GM12864 (cell line): ENCODE measurements at places on chromosomes 16 and 17.

- DNase-seq: no peak
These were observed 91.4 kb downstream of the ANKRD11 start for GRCh38 chr16:89398924-89399323.

- DNase-seq: no peak
These were observed 4.0 kb upstream of the WNT3 start for GRCh38 chr17:46822388-46822921.

DNA sequence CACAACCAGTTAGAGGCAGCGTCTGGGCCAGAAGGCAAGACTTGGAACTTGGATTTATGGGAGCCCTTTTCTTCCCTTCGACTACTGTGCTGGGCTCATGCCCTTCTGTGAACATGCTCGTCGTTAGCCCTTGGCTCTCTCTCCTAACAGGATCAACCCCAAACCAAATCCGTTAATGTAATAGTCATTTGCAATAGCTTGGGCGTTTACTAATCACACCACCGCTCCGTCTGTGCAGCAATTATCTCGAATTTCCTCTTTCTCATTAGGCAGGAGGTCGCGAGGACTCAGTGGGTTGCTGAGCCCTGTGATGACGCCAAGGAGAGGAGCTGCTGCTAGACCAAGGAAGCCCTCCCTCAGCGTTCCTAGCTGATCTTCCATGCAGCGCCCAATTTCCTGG lies 114.7 kb downstream of the ENGASE start:
- DNase-seq: no peak

- DNase-seq: no peak
These were observed 298.1 kb upstream of the IRX5 start for GRCh38 chr16:54632322-54633220.

- DNase-seq: no peak
These were observed 3.0 kb downstream of the RAB26 start for GRCh38 chr16:2151188-2152091.

- DNase-seq: no peak
These were observed 3.9 kb upstream of the TRPV1 start for GRCh38 chr17:3613124-3613523.

DNA sequence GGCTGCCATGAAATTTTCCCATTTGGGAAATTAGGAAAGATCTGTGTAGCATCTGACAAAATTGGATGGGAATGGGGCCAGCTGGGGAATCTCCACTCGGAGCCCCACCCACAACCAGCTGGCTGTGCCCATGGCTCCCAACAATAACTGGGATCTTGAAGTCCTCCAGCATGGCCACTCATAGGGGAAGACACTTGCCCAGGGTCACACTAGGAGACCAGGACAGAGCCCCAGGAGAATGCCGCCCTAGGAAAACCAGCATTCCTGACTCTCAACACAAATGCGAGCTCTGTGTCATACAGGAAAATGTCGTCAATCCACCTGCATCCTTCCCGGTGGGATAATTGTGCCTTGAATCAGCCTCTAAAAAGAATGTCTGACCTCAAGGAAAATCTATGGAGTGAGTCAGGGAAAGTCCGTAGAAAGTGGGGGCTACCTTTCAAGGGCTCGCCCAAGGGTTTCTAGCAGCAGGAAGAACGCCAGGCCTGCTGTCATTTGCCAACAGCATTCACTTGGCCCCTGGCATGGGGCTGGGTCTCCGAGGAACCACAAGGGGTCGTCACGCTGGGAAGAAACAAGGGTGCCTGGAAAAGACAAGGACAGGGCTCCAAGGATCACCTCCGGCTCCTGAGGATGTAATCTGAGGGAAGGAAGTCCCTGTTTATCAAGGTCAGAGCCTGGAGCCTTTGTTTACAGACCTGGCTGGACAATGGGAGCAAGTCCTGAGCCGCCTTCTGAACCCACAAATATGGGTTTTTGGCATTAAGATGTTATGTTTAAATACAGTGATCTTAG lies 15.9 kb downstream of the CDH5 start:
- no peak for DNase-seq

DNA sequence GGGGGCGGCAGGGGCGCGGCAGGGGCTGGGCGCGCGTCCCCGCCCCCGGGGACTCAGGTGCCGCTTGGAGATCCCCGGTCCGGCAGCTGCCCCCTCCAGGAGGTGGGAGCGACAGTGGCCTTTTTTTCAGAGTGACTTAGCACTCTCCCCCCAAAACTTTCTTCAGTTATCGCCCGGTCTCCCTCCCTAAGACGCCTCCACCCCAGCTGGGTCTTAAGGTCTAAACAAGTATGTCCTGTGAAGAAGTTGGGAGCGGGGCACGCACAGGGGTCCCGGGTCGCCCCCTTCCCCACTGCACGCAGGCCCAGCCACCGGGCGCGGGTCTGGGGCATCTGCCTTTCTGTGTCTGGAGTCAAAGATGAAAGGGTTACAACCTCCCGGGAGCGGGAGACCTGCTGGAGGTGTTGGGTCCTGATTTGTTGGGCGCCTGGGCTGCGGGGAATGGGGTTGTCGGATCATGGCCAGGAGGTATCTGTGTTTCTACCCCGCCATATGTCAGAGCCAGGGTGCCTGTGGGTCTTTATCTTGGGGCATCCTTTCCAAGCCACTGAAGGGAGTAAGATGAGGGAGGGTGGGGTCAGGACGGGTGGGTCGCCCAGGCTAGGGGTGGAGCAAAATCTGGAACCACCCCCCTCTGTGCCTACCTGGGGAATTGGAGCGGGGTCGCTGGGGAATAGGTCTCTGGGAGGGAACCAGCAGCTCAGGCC lies 757 bp downstream of the FMNL1 start:
- no peak for DNase-seq

- DNase-seq: no peak
These were observed 323 bp downstream of the ST3GAL2 start for GRCh38 chr16:70438585-70438968.

DNA sequence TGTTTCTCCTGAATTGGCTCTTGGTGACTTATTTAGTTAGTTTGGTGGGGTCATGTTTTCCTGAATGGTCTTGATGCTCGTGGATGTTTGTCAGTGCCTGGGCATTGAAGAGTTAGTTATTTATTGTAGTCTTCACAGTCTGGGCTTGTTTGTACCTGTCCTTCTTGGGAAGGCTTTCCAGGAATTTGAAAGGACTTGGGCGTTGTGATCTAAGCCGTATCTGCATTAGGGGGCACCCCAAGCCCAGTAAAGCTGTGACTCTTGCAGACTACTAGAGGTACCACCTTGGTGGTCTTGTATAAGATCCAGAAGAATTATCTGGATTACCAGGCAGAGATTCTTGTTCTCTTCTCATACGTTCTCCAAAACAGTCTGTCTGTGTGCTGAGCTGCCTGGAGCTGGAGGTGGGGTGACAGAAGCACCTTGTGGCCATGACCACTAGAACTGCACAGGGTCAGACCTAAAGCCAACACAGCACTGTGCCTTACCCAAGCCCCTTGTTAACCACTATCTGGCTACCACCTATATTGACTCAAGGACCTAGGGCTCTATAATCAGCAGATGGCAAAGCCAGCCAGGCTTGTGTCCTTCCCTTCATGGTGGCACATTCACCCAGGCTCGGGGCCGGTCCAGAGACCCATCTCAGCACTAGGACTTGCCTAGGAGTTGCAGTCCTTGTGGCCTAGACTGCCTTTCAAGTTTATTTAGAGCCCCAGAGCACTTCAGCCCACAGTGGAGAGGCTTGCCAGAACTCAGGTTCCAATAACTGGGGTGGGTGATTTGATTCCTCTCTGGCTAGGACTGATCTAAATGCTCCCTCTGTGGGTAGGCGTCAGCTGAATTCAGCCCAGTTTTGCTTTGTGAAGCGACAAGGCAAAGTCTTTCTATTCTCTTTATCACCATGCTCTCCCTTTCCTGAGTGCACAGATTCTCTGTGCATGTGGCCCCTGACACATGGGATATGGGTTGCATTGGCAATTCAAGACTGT lies 11.0 kb downstream of the RNF135 start:
- no peak for DNase-seq

GRCh38 chr17:17540935-17541639 lies 44.9 kb upstream of the RASD1 start:
- no peak for DNase-seq

- DNase-seq: no peak
These were observed at the start of gene PCYT2 for GRCh38 chr17:81911277-81911961. TSS of gene PCYT2 (minus strand) at chr17:81911399. CDS start at chr17:81911355, 44 bp downstream.

GRCh38 chr17:20927308-20927977 lies 115.4 kb downstream of the USP22 start:
- no peak for DNase-seq

GRCh38 chr16:29875206-29875605 lies 12.2 kb upstream of the CDIPT start:
- DNase-seq: no peak

- no peak for DNase-seq
These were observed 28.3 kb downstream of the TRPV2 start for GRCh38 chr17:16443511-16444257.

- DNase-seq: no peak
These were observed 1151.9 kb upstream of the GOT2 start for GRCh38 chr16:59886021-59886420.

DNA sequence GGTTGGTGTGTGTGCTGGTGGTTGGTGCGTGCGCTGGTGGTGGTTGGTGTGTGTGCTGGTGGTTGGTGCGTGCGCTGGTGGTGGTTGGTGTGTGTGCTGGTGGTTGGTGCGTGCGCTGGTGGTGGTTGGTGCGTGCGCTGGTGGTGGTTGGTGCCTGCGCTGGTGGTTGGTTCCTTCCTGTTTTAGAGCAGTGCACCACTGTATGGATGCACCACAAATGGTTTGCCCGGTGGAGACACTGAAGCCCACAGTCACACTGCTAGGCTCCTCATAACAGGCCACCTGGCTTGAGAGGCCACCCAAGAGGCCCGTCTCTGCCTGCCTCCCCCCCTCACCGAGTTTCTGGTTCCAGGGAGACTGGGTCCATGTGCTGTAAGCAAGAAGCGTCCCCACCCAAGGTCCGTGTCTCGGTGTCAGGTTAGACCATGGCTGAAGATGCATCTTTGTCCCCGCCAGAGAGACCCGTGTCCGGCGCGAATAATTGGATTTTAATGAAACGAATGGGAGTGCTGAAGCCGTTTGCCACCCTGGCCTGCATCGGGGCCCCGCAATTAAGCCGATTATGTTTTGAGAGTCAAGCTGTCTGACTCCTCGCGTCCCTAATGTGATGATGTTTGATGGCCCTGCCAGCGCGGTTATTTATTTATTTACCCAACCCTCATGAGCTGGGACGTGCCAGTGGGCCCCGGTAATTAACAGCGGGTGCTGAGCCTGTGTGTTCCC lies 161.3 kb upstream of the GSE1 start:
- no peak for DNase-seq

GRCh38 chr16:69408475-69408874 lies 15.9 kb upstream of the CYB5B start:
- DNase-seq: no peak

GRCh38 chr17:1029196-1029921 lies 32.4 kb downstream of the TIMM22 start:
- DNase-seq: no peak

- DNase-seq: no peak
These were observed 52.1 kb upstream of the DOC2B start for GRCh38 chr17:233473-233941.

- DNase-seq: no peak
These were observed 6.8 kb downstream of the KRT38 start for GRCh38 chr17:41434005-41434404.

DNA sequence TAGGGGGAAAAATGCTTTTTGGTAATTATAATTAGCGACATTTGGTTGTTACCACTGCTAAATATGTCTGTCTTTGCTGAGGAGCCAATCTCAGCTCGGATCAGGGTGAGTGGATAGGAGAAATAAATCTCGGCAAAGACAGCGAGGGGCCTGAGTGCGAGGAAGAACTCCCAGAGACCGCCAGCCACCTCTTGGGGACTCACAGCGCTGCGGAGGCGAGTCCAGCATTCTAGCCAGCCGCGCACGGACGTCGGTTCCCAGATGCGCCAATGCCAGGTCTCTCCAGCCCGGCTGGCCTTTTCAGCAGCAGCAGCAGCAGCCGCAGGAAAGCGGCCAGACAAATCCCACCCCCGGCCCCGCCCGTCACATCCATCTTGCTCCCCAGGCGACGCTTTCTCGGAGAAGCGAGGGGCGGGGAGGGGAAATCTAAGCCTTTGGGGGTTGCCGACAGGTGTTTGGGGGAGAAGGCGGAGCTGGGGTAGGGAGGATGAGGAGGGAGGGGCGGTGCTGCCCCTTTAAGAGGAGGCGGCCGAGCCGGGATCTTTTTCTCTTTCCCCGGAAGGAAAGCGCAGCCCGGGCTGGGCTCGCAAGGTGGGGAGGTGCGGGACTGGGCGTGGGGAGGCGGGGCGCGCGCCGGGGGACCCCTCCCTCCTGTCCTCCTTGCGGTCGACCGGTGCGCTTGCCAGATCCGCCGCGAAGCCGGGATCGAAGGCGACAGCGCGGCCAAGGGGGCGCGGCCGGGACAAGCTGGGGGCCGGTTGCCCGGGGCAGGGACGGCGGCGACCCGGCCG lies at the start of gene ITGA3:
TSS of gene ITGA3 (plus strand) at position 685 of the 791 bp plus-strand sequence. CDS start 330 bp downstream, outside the sequence.
- no peak for DNase-seq

DNA sequence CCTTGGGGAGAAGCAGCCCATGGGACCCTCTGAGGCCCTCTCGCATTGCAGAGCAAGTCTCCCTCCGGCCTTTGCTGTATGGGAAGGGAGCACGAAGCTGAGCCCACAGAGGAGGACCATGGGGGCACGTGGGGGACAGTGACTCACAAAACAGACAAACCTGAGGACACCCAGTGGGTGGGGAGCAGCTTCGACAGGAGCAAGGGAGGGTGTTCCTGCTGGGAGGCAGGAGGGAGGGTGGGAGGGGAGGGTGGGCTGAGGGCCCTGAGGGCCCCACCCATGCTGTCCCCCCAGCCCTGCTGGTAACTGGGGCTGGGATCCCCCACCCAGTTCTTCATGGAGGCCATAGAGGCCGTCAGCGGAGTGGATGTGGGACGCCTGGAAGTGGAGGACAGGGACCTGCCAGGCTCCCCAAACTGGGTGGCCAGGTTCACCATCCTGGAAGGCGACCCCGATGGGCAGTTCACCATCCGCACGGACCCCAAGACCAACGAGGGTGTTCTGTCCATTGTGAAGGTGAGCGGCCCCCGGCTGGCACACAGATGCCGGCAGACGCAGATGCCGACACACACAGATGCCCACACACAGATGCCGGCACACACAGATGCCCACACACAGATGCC lies 12.5 kb downstream of the SLC22A31 start:
- DNase-seq: no peak

GRCh38 chr17:59423903-59424302 lies 92.4 kb downstream of the YPEL2 start:
- DNase-seq: no peak

DNA sequence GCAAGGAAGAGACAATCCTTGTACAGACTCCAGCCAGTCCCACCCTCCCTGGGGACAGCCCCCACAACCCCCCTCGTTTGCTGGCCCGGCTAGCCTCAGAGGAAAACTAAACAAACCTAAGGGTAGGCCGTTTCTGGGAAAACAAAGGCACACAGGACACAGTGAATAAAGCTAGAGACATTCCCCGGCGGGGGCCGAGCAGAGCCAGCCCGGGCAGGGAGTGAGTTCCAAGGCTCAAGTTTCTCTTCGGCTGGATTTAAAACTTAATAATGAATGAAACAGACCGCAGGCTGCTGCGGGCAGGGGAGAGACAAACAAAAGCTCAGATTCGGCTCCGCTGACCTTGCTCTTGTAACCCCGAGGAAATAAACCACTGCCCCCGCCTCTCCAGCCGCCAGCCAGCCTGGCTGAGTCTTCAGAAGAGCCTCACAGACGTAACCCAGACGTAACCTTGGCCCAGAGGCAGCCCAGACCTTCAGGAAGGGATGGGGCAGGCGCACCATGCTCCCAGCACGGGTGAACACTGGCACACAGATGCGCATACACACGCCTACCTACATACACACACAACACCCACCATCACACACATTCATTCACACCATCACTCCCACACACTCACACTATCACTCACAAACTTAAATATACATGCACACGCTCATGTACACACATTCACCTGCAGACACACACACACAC lies 216.0 kb downstream of the ZNF423 start:
- DNase-seq: no peak
